ENCODE measurements at places on chromosomes 6 and 20.

DNA sequence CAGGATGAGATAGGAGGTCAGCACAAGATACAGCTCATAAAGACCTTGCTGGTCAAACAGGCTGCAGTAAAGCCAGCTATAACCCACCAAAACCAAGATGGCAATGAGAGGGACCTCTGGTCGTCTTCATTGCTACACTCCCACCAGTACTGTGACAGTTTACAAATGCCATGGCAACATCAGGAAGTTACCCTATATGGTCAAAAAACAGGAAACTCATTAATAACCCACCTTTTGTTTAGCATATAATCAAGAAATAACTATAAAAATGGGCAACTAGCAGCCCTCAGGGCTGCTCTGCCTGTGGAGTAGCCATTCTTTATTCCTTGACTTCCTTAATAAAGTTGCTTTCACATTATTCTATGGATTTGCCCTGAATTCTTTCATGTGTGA is 30.9 kb downstream of the SLC22A2 start:
- no peak for DNase-seq

DNA sequence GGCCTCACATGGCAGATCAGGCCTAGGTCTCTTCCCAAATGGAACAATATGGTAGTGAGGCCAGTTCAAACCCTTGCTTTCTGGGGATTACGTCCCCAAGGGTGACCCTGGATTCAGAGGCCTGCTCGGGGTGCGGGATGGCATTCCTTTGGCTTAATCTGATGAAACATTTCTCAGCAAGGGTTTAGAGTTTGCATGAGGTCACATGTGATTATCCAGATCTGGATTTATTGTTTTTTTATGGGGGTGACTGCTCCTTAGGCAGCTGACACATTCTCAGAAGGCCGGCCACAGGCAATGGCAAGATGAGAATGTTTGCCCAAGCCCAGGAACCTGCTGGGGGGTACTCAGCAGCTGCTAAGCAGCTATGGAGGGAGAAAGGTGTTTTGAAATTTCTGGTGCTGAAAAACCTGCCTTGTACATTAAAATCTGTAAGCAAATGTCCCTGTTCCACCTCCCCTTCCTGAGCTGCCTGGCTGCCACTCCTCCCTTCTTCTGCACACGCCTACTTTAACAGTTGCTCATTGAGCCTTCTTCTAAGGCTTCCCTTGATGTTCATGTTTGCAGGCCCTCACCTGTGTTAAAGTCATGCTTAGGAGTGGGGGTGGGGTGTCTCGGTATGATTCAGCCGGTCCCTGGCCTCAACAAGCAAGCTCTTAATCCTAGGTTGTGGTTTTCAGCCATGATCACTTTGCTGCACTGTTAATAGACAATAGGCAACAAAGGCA is 37.9 kb upstream of the FUCA2 start:
- DNase-seq: peak; percentile 25

DNA sequence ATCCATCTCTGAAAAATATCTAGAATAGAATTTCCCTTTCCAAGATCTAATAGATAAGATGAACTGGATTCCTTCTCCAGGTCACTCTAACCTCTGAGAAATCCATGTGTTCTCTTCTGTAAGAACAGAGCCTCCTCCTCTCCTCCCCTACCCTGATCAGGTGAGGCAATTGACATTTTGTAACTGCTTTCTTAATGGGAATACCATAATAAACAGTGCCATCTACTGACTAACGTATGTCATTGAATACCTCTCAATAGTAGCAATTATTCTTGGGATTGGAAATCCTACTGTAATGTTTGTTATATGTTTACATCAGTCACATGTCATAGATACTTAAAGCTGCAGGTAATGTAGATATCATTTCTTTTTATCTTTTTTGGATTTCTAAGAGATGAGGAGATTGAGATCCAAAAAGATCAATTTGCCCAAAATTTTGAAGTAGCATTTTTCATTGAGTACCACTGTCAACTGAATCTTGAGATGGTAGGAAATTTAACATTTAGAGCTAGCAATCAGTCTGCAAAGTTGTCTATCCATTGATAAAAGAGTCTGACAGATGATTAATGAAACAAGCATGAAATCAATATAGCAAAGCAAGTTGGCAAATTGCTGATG is 365.8 kb upstream of the HSF2 start:
- DNase-seq: no peak

DNA sequence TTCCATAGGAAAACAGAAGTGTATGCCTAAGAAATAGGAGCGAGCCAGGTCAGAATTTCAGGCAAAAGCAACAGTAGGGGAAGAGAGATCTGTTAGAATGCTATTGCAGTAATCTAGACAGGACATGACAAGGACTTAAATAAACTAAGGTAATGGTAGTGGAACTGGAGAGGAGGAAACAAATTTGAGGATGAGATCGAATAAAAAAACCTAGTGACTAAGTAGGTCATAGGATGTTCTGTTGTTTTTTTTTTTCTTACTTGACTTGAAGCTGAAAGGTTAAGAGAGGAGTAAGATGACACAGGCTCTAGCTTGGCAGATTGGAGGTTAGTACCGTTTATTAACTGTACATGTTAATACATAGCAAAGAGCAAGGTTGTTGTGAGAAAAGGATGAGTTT is 28.6 kb downstream of the ORC3 start:
- DNase-seq: no peak

DNA sequence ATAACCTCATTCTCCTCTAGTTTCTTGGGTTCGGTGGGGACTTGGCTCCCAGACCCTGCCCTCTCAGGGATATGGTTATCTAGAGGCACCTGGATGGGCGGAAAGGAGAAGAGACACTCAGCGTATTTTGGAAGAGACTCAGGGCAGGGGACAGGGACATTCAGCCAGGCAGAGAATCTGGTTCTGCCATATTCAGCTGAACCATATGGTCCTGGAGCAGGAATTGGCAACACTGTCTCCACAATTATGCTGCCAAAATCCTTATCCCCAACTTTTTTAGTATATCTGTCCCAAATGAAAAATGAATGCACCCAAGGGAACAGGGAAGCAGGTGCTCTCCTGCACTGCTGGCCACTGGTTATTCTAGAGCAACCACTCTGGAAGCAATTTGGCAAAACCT is 17.7 kb downstream of the SDC4 start:
- no peak for DNase-seq

DNA sequence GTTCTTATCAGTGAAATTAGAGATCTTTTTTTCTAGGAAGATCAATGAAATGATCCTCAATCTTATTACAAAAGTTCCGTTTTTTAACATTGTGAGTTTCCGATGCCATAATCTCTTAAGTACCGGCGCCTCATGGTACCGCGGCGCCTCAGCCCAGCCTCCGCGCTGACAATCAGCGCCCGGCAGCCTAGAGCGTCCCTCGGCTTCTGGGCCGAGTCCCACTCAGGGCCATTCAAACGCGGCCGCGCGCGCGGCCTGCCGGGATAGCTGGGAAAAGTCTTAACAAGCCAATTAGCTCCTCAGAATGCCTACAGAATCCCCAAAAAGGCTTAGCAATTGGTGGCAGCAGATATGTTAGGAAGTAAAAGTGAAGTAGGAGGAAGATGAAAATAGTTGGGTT is 204.8 kb downstream of the ADGB start:
- no peak for DNase-seq

DNA sequence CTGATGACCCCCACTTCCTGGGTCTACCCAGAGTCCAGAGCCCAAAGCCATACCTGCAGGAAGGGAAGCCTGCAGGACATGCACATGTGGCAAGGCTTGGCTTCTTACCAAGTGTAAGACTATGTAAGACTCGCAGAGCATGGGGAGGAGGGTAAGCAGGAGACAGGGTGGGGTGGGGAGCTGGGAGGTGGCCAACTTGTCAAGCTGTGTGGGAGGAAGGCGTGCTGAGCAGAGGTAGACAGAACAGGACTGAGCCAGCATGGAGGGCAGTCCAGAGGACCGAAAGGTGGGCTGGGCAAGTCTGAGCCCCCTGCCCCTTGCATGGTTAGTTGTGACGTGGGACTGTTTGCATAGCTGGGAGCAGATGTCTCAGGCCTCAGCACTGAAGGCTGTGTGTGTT is 53.4 kb upstream of the RNF24 start:
- DNase-seq: no peak

- no peak for DNase-seq
Observed at GRCh38 chr6:143652841-143653331, 24.9 kb upstream of the PHACTR2 start.

- DNase-seq: no peak
Observed at GRCh38 chr6:2942914-2943563, 28.3 kb downstream of the SERPINB6 start.

GRCh38 chr6:148064406-148065134 is 278.1 kb upstream of the SASH1 start:
- no peak for DNase-seq

All from activated CD4-positive, alpha-beta T cell treated with anti-CD3 and anti-CD28 coated beads for 24 hours (primary cell).